ENCODE measurements at places on chromosomes 1 and 21.

DNA sequence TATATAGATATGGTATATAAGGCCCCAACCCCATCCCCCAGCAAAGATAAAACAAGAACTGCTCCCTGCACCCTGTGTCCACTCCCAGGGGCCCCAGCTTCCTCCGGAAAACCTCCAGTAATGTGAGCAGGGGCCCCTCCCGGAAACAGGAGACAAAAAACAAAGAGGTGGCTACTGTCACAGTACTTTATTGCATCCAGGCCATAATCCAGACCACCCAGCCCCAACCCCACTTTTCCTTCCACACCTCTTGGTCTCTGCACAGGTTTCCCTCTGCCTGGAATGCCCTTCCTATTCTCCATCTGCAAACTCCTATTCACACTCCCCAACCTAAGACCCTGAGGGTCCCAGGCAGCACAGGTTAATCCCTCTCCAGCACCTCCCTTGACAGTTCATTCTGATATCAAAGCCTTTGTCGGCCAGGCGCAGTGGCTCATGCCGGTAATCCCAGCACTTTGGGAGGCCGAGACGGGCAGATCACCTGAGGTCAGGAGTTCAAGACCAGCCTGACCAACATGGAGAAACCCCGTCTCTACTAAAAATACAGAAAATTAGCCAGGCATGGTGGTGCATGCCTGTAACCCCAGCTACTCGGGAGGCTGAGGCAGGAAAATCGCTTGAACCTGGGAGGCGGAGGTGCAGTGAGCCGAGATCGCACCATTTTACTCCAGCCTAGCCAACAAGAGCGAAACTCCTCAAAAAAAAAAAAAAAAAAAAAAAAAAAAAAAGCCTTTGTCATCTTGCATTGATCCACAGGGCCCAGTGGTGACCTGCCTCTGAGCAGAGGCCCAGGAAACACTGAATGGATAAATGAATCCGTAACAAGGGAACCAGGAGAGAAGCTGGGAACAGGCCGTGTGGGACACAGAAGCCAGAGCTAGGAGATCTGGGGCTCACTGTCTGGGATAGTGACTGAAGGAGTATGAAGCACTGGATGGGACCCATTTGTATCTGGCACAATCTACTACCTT lies 2.3 kb upstream of the AUNIP start:
- no peak for DNase-seq

DNA sequence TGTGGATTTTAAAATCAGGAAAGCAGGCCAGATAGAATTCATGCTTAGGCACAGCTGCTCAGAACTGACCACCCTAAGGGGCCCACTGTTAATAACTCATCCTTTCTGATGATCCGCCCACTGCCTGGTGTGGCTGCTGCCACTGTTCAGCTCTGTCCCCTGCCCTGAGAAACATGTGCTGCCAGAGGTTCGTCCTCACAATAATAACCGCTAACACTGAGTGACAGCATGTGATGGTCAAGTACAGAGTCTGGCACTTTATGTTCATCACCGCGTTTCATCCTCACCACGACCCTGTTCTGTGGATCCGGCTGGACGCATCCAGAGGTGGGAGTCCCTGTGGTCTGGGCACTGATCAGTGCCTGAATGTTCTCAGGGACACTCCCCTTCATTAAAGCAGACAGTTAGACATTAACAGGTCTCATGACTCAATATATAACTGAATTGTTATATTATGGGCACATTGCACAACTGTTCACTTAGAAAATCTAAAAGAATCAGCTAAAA lies 108.6 kb downstream of the SIM2 start:
- DNase-seq = no peak

DNA sequence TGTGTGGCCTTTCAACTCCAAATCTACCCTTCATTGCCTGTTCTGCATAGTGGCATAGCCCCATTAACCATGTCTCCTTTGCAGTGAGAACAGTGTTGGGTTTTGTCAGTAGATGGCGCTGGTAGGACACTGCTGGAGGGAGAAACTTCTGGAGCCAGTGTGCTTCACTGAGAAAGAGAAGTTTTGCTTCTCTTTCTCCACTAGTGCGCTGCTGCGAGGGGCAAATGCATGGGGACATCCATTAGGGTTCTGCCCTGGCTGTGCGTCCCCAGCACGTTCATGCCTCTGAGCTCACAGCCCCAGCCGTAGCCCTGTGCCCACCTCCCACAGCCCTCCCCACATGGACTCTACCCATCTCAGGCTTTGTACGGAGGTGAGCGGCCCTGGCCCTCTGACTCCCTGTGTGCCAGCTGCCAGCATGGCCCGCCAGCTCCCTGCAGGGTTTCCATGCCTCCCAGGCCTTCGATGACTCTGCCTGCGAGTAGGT lies 53.1 kb downstream of the RIMS3 start:
- peak; percentile 66 for DNase-seq

DNA sequence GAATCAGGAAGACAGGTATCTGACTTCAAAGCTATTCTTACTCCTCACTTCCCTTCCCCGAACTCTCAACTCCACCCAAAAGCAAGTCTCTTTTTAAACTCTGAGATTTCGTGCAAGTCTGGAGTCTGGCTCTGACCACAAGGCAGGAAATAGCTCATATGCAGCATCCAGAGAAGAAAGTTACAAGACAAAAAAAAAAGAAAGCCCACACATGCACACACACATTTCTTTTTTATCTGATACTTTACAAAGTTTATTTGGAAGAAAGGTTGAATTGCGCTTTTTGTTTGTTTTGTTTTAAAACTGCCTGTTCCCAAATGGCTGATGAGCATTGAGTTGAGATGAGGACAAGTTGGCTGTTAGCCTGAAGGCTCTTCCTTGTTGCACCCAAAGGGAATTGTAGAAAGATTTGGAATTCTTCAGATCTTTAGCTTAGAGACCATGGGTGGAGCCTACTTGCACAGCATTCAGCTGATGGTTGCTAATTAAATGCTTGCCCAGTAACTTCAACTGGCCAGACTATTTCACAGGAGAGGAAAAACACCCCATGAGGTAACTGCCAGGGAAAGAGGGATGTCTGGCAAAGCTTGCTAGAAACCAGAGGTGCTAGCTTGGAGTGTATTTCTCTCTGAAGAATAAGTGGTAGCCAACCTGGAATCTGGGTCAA lies 490.3 kb downstream of the TTLL7 start:
- DNase-seq = no peak

- peak; percentile 6 for DNase-seq
Measured at GRCh38 chr21:29943885-29944284, 4.1 kb upstream of the GRIK1 start.

DNA sequence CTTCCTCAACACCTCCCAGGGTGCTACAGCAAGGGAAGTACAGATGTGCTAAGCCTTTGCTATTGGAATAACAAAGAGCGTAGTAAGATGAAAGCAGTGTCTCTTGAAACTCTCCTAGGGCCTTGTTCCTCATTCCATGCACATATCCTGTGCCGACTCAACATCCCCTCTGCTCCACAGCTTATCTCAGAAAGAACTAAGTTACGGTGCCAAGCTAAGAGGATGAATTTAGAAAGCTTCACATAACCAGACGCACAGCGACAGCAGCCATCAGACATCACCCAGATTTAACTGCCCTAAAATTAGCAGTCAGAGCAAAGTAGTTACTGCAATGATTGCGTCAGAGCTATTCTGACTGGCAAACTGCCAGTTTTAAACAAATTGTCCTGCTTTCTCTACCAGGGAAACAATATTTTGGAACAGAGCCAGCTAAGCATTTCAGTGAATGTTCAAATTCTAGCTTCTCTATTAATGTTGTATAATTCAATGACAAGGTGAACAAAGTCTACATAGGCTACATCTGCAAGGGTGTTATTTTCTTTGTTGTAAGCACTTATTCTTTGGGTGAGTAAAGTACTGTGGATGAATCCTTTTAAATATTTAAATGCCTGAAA lies 9.5 kb downstream of the SIPA1L2 start:
- no peak for DNase-seq
